Activated T-cell treated with anti-CD3 and anti-CD28 coated beads for 4 hours (primary cell): ENCODE measurements at places on chromosomes 2 and 18.

DNA sequence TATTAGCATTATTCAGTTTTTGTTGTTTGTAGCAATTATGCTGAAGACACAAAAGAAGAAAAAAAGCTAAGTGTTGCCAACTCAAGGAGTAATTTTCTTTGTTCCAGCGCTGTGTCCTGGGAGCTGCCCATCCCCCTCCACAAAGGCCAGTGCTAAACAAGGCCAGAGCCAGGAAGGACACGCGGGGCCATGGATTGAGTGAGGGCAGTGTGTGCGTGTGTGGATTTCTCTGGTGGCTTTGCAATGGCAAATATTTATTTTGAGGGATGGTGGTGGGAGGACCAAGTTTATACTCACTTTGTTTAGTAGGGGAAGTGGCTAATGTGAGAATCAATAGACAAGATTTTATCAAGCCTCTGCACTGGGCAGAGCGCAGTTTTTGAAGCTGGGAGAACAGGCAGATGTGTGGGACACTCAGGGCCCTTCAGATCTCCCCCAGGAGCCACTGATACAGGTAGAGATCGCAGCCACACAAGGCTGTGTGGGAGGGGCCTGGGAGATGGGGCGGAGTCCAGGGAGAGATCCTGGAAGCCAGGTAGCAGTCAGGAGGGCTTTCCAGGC is 11.4 kb downstream of the AGAP1 start:
- DNase-seq = no peak

DNA sequence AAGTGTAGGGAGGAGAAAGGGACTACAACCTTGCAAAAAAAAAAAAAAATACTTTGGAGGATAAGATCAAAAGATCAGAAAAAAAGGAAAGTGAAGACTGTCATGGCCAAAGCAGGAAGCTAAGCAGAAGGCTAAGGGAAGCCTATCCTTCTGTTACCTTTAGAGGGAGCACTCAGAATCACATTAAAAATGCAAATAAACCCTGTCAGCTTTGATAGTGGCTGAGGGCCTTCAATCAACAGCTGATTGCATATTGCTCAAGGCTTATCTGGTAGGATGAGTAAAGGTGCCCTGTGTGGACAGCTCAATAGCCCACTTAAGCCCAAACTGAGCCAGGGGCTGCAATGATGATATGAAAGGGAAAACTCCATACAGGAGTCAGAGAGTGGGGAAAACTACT is 1021.2 kb downstream of the LRP1B start:
- DNase-seq = no peak

DNA sequence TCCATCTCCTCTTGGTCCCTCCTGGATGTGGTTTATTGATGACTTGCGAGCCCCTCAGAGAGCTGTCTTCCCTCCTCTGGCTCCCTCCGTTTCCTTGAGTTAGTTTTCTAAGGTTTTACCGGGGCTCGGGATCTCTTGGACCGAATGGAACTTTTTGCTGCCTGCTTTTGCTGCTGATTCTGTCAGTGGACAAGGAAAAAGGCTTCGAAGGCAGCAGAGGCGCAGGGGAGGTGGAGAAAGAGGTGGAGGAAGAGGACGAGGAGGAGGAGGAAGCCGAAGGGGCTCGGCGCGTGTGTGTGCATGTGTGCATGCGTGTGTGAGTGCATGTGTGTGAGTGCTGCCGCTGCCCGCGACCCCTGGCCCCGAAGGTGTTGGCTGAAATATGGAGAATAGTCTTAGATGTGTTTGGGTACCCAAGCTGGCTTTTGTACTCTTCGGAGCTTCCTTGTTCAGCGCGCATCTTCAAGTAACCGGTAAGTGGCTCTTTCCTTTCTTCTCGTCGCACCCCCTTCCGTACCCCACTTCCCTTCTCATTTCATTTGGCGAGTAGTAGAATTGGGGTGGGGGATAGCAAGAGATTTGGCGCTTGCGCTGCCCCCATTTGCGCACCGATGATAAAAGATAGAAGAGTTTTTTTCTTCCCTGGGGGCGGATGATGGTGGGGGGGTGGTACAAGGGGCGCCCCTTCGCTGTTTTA is 557 bp downstream of the DCC start:
- no peak for DNase-seq

DNA sequence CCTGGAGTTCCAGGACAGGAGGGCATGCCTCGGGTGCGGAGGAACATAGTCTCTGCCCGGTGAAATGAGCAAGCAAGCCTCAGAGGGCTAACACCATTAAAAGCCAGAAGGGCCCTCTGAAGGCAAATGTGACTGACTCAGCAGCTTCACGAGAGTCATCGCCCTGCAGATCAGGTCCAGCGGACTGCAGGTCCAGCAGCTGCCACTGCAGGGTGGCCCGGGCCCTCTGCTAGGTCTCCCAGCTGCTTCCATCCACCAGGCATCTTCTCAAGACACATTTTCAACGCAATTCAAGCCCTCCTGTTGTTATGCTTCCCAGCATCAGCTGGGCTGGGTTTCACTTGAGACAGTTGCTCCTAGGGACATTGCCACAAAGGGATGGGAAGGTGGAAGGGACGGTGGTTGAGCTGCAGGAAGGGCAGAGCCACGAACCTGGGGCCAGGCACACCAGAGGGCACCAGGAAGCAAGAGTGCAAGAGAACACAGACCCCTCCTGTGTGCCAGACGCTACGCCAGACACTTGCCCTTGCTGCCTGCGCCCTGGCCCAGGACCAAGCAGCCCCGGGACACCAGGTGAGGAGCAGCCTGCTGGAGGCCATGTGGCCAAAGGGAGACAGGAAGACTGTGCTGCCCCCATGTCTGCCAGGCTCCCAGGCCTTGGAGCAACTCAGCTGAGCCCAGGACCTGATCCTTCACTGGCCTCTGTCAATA is 173.0 kb downstream of the HDAC4 start:
- DNase-seq = no peak

- DNase-seq = no peak
Measured at GRCh38 chr2:236745420-236746210, 176.0 kb downstream of the ACKR3 start.

GRCh38 chr18:58175786-58176176 is 131.8 kb downstream of the NEDD4L start:
- no peak for DNase-seq

- DNase-seq = no peak
Measured at GRCh38 chr18:62763101-62763521, 47.8 kb downstream of the PHLPP1 start.

GRCh38 chr2:3647831-3648651 is 10.0 kb upstream of the ALLC start:
- no peak for DNase-seq

DNA sequence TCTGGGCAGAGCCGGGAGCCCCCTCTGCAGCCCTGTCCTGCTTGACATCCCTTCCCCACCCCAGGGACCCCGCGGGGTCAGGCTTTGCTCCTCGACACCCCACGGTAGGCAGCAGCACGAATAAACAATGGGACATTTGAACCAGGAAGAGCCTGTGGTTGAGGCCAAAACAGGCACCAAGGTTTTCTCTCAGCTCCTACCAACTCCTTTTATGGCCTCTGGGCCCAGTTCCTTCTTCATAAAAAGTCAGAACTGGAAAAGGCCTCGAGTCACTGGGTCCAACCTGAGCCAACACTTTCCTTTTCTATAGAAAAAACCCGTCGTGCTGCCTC is 20.6 kb downstream of the TEX44 start:
- DNase-seq = no peak

DNA sequence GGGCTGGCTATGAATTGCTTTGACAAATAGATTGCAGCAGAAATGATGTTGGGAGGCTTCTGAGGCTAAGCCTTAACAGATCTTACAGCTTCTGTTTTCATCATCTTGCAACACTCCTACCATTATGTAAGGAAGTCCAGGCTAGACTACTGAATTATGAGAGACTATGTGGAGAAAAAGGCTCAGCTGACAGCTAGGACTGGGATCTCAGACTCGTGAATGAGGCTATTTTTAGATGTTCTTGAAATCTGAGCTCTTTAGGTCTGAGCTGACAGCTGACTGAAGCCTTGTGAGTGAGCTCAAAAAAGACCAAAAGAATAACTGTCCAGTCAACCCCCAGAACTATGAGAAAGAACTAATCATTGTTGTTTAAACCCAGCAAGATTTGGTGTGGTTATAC is 70.3 kb downstream of the VWC2L start:
- no peak for DNase-seq

DNA sequence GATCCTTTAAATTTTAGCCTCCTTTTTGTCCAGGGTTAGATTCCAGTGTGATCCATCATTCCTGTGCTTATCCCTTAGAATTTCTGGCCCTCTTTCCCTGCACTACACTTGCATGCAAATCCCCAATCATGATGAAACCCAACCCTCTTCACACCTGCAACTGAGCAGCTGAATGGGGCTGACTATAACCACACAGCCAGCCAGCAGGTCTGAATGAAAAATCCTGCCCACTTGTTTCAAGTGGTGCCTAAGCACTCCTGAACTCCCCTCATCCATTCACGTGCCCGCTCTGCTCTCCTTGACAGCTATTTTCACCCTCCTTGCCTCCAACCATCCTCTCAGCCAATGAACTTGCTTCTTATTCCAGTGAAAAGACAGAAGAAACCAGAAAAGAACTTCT is 80.5 kb upstream of the AFF3 start:
- no peak for DNase-seq

DNA sequence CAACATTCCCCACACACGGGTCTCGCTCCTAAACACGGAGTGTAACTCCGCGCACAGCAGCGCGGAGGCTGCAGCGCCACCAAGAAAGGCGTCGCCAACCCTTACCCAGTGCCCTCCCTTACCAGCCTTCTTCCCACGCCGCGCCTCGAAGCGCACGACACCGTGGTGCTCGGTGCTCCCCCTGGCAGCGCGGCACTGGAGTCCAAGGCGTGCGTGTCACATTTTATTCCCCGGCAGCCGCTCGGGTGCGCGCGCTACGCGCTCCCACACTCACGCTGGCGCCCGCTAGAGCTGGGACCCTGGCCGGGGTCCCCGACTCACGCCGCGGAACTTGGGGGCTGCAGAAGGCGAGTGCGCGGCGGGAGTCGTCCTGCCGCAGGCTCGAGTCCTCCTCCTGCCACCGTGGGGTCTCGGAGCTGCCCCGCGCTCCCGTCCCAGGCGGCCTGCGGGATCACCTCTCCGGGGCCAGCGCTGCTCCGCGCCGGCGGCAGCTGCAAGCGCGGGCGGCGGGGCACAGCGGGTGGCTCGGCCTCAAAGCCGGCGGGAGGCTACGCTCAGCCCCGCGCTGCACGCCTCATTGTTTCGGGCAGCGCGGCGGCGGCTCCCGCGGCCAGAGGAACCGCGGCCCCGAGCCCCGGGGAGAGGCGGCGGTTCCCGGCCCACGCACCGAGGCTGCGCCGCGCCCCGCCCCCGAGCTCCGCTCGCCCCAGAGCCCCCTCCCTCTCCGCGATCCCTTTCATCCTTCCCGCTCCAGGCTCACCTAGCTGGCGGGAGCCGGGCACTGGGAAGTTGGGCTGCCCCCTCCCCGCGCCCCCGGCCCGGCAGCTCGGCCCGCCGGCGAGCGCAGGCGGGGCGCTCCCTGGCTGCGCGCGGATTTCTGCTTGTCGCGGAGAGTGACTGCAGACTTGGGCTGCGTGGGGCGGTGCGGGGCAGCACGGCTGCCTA is at the start of gene ST6GAL2:
Gene ST6GAL2, minus strand, starts transcription at position 197 of the 945 bp plus-strand sequence. CDS start 42,190 bp downstream, outside the sequence.
- no peak for DNase-seq

GRCh38 chr2:207156451-207157161 is 9.1 kb downstream of the KLF7 start:
- no peak for DNase-seq

- no peak for DNase-seq
Measured at GRCh38 chr2:39660612-39661236, 5.0 kb upstream of the TMEM178A start.

DNA sequence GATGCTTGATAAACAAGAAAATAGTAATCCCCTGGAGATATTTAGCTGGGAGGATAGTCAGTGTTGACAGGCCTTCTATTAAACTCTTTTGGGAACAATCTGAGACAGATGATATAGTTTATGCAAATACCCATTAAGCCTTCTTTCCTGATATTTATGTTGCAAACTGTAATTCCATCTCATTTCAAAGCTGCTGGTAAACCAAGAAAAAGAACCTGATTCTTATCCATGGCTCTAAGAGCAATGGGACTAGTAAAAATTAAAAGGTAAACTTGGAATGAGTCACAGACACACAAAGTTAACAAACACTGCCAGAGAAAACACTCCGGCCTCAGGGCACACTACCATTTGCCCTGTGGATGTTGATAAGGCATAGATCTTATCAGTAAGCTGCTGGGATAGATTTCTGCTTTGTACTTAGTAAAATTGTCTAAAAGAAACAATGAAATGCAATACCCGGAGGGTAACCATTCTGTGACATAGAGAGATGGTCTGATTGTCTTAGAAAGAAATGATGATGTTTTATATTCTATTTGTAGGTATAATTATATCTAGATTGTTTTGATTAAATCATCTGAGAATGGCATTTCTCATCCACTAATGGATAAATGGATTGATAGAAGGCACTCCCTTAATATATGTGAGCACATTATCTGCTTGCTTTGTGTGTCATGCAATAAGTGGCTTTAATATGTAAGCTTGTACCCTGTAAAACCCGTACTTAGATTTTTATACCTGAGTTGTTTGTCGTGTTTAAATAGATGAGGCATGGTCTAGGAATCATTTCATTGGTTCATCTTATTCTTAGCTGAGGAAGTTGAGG is 13.2 kb downstream of the GALR1 start:
- no peak for DNase-seq

GRCh38 chr2:227407591-227408151 is 19.9 kb upstream of the SCYGR1 start:
- DNase-seq = no peak

- no peak for DNase-seq
Measured at GRCh38 chr2:67828066-67828465, 234.7 kb downstream of the C1D start.

- no peak for DNase-seq
Measured at GRCh38 chr2:129056309-129056958, 737.8 kb upstream of the HS6ST1 start.
